Adrenal gland (tissue), 19 donors: ENCODE measurements at places on chromosomes 6 and 20. TPM values are rescaled to one million over a fixed set of nuclear protein-coding genes. Genes with fewer than 3 reads are reported as not detected.

- no peak overlapping the region for H3K27ac ChIP-seq
- no peaks in the 10 kb centered on the region for H3K36me3 ChIP-seq
- H3K27me3 ChIP-seq: no peaks in the 10 kb centered on the region
- DNase-seq: no peak
These were observed 114.6 kb upstream of the RIPOR2 start for GRCh38 chr6:25050356-25050755.

DNA sequence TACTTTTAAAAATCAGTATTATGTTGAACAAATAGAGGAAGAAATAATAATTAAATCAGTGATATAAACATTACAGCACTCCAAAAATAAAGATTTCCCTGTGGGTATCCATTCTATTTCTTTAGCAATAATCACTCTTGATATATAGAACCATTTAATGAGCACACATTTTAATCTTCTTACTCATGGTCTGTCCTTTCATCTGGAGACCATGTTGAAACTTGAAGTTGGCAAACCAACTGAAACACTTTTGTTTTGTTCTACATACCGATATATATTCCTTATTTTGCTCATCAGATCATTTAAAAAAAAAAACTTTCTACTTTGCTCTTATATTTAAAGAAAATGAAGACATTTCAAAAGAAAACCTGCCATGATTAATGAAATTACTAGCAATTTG, 13.4 kb downstream of the C6orf58 start:
- no peak overlapping the region for H3K27ac ChIP-seq
- H3K4me3 ChIP-seq: no peak overlapping the region
- no peak for DNase-seq
- H3K4me1 ChIP-seq: no peaks in the 10 kb centered on the region
- no peaks in the 10 kb centered on the region for H3K27me3 ChIP-seq

DNA sequence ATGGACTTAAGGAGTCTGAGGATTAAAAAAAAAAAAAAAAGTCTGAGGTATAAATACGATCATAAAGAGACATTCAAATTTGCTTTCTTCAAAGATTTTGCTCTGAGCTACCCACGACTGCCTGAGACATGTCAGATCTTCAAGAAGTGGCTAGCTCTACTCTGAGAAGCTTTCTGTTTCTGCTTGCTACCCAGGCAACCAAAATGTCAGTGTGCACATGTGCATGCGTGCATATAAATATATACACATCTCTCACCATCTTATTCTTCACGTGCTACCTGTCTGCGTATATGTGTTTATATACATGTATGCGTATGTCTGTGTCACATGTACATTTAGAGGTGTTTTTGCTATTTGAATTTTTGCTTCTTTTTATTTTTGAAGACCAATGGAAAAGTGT, 299.6 kb upstream of the STXBP5 start:
- H3K4me1 ChIP-seq: peaks cover 6% of the 10 kb centered on the region
- no peak overlapping the region for H3K4me3 ChIP-seq
- no peak for DNase-seq

The HAO1 gene
- total RNA-seq: not detected
